ENCODE measurements at places on chromosomes 5 and 9.

DNA sequence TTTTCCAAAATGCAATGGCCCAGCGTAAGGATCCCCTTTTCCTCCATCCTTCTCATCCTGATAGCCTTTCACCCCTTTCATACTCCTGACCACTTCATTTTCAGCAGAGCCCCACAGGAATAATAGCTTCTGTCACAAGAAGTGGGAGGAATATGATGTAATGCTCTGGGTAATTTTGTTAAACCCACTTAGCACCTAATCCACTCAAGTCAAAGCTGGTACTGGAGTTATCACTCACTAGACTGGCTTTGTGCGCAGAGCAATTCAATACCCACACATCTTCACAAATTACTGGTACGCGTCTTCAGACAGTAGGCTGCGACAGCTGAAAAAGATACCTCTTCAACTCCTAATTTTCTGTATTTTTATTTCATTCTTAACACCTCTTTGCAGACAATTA is 2232.8 kb upstream of the WWC1 start:
- DNase-seq, result no peak

DNA sequence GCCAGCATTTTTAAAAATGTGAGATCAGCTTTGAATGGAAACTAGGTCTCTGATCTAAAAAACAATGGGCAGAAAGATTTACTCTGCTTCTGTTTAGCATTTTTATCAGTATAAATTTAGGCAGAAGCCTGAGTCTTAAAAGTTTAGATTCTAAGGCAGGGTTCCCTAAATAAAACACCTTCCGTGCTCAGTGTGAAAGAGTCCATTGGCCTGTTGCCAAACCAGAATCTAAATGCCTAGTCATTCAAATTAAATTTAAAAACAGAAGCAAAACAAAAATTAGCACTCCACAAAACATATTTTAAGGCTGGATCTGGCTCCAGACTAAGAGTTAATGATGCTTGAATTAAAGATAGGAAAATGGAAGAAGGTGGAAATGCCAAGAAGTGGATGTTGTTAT is 4.5 kb downstream of the TYRP1 start:
- DNase-seq, result no peak

DNA sequence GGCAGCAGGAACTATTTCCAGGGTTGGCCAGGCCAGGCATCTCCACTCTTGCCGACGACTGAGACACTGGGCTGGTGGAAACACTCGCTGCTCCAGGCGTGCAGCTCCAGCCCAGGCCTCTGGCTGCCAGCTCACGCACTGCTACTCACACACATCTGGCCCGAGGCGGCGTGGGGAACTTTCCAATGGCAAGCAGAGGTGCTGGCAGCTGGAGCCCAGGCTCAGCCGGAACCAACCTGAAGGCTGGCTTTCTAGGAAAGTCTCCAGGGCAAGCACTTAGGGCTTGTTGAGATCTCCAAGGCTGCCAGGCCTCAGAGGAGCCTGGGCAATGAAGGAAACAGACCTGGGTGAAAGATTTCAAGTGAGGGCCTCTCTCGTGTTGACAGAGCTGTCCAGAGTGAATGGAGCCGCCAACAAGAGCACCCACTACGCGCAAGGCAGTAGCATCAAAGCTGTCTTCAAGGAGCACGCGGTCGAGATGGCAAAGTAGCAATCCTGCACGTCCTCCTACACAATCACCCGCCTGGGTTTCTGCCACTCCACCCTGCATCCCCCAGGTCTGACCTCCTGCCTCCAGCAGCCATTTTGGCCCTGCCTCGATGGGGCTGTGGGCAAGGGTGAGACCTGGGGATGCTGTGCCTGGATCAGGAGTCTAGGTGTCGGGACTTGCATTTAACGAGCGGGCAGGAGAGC is 14.4 kb downstream of the SH3PXD2B start:
- DNase-seq, result no peak

- no peak for DNase-seq
Measured at GRCh38 chr5:144333336-144333920, 162.8 kb downstream of the KCTD16 start.

DNA sequence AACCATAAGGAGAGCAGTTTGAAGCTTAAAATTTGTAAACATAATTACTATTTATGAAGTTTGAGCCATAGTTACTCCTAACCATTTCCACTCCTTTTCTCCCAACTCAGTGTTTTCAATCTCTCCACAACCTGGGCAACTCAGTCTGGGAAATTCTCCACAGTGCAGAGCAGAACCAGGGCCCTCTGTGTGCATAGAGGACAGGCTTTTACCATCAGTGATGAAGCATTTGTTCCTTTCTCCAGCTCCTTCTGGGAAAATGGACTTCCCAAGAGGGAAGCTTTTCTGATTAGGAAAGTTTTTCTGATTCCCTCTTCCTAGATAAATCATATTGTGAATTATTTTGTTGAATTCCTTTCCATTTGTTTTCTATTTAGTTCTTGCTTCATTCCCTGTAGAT is 132.3 kb upstream of the MPDZ start:
- no peak for DNase-seq

DNA sequence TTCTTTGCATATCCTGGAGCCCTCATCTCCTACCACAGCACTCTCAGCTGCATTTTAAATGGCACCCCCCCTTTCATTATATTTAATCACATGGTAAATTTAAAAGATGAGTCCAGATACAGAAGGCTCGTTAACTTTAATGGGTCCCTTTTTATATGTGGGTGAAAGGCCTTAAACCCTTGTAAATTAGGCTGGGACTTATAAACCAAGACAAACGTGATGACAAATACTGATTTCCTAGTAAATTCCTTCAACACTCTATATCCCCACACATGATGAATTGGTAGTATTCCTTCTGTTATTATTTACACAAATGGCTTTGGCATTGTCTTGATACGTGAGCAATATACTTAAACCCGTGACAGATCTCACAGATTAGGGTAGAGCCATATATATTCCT is 210.6 kb downstream of the CAAP1 start:
- DNase-seq, result no peak

GRCh38 chr9:21402386-21403251 is 6.3 kb upstream of the IFNA8 start:
- no peak for DNase-seq

DNA sequence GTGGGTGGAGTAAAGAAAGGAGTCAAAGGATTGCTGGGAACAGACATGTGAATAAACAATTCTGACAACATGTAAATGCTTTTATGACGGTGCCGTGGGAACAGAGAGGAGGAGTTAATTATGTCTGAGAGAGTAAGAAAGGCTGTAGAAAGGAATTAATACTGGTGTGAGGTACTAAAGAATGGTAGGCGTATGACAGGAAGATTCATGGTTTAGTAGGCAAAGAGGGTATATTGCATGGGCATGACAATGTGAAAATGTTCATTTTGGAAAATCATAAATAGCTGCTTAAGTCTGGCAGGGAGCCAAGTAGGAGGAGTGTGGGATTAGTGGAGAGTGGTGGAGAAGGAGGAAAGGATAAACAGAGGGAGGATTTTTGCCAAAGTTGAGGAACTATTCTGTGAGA is 19.7 kb downstream of the NAA35 start:
- no peak for DNase-seq

DNA sequence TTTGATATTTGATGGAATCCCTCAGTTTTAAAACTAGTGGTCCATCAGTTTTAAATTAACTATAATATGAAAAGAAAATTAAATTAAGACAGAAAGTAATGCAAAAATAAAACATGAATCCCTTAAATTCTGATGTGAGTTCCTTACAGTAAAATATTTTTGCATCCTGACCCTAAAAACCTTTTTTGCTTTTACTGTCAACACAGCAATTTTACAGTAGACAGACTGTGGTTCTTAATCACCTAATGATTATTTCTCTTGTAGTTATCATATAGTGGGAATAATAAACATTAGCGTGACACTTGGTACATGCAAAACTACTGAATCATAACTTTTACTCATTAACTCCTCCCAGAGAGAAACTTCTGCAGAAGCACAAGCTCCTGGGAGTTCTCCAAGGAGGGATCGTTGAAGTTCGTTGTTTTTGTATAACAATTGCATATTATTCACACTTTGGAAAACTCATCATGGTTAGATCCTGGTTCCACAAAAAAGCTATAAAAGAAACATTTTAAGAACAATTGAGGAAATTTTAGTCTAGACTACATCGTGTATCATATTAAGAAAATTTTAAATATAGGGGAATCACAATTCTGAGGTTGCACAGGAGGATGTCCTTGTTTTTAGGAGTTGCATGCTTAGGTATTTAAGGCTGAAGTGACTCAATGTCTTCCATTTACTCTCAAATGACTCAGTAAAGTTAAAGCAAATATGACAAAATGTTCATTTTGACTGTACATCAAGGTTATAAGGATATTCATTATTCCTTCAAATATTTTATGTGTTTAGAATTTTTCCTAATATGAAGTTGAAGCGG is 88.2 kb upstream of the NIPAL4 start:
- no peak for DNase-seq

DNA sequence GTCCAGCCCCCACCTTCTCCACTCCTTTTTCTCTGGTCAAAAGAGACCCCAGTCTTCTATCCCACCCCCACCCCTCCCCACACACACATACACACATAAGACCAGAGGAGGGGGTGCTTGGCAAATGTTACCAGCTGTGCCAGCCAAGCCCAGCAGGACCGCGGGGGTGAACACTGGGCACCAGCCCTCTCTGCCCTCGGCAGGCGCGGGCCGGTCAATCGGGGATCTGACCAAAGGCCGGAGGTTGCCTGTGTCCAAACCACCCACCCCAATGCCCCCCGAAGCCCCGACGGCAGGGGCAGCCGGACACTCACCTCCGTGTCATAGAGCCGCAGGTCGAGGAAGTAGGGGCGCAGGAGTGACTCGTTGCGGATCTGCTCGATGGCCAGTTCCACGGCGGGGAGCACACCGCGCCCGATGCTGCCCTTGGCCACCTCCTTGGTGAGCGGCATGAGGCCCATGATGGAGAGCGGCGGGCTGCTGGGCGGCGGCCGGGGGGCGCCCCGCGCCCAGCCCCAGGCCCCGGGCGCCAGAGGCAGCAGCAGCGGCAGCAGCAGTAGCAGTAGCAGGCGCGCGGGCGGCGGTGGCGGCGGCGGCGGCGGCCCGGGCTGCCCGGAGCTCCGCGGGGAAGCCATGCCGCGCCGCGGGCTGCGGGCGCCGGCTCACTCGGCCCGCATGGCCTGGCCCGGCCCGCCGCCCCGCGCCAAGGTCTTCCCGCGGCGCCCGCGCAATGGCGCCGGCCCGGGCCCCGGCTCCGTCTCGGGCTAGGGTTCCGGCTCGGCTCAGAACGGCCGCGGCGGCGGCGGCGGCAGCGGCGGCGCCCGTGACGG is 417 bp downstream of the GABBR2 start:
- no peak for DNase-seq

DNA sequence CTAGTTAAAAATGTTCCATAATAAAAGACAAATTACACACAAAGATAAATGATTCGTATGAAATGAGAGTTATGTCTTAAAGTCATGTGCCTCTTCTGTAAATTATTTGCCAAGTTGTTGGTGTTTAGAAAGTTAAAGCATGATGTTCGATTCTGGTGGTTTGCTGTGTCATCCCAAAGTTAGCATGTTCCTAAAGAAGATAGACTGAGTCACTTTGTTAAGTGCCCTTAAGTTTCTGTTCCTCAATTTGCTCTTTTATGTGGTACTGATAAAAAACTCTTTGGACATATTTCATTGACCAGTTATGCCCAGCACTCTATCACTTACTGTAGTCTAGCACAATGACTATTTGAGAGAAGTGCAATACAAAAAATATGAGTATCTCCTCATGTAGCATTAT is 366.9 kb upstream of the ZNF608 start:
- DNase-seq, result no peak

- DNase-seq, result no peak
Measured at GRCh38 chr5:88391116-88391515, 122.5 kb upstream of the TMEM161B start.

GRCh38 chr9:132903574-132904492 is 25.1 kb downstream of the SPACA9 start:
- DNase-seq, result no peak

DNA sequence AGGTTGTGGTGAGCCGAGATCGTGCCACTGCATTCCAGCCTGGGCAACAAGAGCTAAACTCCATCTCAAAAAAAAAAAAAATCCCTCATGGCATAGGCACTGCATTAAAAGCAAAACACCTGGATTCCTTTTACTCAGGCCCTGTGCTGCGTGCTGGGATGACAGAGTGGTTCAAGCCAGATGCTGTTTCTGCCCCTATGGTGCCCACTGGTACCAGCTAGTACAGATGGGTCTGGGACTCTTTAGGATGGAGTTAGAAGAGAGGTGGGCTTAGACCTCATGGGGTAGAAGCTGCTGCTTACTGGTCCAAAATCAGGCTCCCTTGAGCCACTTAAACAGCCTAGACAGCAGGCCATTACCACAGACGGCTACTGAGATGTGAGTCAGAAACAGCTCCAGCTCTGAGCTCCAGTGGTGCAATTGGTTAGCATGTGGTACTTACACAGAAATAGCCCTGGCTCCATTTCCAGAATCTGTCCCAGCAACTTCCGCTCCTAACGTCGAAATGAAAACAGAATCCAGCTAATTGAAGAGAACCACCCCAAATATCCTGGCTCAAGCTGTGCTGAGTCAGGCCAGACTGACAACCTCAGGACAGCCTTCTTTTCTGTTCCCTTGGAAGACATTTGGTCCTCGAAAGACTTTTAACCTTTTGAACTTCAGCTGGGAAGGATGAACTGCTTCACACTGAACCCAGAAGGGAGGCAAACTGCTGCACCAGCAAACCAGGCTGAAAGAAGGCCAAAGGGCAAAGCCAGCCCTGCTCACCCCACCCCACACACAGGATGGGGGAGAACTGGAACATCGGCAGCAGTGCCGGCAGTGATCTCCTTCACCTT is 15.5 kb downstream of the C5orf15 start:
- DNase-seq, result no peak

DNA sequence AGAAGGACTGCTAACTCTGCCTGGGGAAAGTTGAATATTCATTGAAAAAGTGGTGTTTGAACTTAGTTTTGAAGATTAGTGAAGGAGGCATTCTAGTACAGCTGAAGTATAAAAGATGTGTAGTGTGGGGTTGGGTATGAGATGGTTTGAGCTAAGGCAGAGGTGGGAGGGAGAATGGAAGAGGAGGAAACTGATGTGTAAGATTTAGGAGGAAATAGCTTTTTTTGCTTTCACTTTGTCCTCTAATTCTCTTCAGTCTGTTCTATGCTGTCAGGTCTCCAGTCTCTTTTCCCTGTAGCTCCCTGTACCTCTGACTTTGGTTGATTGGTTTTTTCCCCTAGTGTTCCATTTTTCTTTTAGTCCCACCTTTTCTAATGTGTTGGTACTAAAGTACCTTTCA is 9.0 kb downstream of the CREBRF start:
- DNase-seq, result no peak

DNA sequence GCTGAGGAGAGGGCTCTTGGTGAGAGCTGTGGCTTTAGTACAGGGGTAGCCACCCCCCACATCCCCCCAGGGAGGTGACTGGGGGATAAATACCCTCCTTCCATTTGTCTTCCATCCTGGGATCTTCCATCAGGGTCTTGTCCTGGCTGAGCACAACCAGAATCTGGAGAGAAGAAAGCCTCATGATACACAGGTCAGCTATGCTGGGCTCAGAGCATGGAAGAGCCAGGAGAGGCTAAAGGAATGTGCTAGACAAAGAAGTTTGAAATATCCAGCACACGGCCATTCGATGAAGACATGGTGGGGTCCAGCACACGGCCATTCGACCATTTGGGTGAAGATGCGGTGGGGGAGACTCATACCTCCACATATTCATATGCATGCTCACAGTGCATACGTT is 30.0 kb downstream of the ROPN1L start:
- DNase-seq, result no peak

GRCh38 chr5:39624890-39625289 is 200.1 kb upstream of the DAB2 start:
- DNase-seq, result no peak

All from GF-D8 (cell line).